Stimulated activated CD8-positive, alpha-beta memory T cell treated with anti-CD3 and anti-CD28 coated beads, Interleukin-15, amount 100 ng/mL, for 4 hours (primary cell): ENCODE measurements at places on chromosomes 13 and 19.

- DNase-seq: no peak
Observed at GRCh38 chr19:23409392-23410048, 14.2 kb upstream of the ZNF91 start.

GRCh38 chr13:99737481-99738245 is 233.9 kb downstream of the ZIC5 start:
- no peak for DNase-seq

DNA sequence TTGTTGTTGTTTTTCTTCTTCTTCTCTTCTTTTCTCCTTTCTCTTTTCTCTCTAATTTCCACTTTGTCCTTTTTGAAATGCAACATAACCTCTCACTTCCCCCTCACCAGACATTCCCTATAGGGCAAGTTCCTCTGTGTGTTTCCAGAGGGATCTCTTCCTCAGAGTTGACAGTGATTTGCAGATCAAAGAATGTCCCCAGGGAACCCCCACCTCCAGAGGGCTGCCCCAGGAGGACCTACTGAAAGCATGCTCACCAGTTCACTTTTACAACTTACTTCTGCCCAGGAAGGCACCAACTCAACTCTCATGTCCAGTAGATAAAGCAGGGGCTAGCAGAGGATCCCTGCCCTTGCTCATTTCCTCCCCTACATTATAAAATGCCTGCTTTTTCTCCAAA is 1648.0 kb downstream of the PCDH9 start:
- no peak for DNase-seq

GRCh38 chr19:34495416-34495815 is 13.9 kb downstream of the WTIP start:
- DNase-seq: no peak

DNA sequence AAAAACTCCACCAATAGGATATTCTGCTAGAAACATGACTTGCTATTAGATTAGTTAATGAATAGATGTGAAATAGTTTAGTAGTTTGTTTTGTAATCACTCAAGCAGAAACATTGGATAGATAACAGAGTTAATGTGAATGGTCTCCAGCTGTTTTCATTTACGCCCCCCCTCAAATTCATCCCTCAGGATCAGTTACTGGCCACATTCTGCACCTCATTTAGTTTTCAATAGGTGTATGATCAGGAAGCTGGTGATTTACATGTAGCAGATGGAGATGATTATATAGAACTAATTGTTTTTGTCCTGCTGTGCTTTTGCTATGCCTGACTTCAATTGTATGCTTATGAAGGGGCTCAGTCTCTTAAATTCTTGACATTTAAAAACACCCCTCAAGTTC is 759.0 kb downstream of the SLITRK6 start:
- DNase-seq: no peak

- no peak for DNase-seq
Observed at GRCh38 chr13:108708921-108709320, 79.5 kb downstream of the MYO16 start.

GRCh38 chr13:52994051-52994450 is 34.6 kb upstream of the OLFM4 start:
- no peak for DNase-seq

DNA sequence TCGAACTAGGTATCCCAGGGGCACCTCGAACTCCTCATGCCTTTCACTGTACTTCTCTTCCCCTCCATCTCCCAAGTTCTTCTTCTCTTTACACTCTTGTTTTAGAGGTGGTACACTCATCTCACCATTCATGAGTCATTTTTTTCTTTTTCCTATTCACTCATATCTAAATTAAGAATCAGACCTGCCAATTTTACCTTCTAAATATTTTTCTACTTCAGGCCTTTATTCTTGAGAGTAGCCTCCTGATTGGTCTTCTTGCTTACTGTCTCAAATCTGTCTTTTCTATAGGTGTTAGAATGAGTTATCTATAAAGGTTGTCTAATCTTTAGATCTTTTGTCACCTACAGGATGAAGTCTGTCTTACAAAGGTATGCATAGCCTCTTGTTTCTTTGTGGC is 20.7 kb downstream of the TDRD3 start:
- no peak for DNase-seq

DNA sequence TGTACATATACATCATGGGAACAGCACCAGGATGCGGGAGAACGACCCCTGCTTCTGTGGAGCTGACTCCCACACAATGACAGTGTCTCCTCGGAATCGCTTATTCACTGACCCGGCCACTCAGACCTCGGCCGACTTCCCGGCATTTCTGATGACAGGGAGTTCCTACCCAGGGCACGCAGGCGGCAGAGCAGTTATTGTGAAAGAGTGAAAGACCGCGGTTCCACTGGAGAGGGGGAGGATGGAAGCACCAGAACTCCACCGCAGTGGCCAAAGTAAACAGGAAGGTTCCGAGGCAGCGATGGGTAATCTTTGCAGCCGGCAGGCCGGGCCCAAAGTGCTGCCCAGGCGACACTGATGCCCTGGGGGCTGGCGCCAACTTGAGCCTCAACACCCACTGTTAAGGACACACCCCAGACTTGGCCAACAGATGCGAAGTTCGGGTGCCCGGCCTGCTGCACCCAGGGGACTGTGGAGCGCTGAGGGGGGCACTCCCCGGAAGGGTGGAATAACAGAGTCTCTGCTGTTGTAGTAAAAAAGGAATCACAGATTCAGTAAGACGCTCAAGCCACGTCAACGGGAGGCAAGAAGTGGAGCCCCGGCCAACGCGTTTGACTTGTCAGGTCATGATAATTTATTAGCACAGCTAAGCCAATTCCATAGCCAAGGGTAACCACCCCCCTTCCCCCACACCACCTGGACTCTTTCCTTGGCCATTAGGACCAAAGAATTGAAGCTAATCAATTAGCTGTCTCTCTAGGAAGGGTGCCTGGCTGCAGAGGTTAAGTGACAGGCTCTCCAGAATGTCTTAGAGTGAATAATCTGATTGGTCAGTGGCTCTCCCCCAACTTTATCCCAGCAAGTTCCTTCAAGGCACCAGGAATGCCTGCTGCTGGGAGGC is 5.8 kb downstream of the MLLT1 start:
- no peak for DNase-seq

DNA sequence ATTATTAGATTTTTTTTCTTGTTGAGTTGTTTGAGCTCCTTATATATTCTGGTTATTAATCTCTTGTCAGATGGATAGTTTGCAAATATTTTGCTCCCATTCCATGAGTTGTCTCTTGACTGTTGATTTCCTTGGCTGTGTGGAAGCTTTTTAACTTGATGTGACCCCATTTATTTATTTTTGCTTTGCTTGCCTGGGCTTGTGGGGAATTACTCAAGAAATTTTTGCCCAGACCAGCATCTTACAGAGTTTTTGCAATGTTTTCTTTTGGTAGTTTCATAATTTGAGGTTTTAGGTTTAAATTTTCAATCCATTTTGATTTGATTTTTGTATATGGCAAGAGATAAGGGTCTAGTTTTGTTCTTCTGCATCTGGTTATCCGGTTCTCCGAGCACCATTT is 124.7 kb downstream of the PCCA start:
- no peak for DNase-seq

GRCh38 chr19:19465436-19466070 is 49.8 kb downstream of the TSSK6 start:
- DNase-seq: no peak

DNA sequence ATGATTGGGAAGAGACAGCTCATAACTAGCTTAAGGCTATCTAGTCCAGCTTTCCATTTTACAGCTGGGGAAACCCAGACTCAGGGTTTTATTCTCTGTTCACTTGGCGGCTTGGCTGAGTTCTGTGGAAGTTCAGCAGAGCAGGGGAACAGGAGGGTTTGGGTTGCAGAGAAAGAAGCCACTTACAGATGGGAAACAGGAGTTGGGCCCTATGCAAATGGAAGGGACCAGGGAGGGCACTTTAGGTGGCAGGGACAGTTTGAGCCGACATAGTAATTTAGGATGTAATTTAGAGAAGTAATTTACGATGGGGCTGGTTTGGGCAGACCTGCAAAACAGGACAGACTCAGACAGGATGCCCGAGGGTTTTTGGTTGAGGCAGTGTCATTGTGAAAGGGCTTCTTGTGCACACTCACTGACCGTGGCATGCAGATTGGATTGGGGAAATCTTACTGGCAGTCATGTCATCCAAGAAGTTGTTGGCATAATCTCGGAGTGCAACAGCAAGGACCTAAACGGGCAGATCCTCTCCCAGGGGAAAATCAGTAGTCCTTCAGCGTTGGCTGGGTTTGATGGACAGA is 47.3 kb upstream of the GPR183 start:
- no peak for DNase-seq
